EH (cell line): ENCODE measurements at places on chromosomes 6 and 20.

DNA sequence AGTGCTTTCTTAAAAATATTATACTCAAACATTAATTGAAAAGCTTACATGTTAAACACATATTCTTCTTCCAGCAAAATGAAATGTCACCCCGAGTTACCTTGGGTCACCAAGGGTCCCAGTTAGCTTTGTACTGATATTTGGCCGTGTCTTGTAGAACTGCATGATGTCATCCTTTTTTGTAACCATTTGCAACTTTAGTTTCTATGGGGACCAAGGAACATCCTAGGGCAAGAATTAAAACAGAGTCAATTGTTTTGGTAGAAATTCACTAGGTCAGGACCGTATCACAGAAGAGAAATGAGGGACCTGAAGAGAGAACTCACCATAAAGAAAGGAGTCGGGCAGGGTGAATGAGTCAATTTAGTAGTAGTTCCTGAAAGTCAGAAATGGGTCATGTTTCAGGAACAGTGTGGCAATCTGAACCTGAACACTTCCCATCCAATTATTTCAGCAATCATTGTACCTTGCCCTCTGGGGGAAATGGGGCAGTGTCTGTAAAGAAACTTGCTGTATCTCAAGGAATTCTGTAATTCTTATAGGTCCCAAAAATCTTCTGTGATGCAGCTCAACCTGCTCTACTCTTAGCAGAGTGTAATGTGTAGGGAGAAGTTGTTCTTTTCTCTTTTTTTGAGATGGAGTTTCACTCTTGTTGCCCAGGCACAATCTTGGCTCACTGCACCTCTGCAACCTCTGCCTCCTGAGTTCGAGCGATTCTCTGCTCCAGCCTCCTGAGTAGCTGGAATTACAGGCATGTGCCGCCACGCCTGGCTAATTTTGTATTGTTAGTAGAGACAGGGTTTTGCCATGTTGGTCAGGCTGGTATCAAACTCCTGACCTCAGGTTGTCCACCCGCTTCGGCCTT, 5.3 kb upstream of the AKAP7 start:
- DNase-seq = no peak

DNA sequence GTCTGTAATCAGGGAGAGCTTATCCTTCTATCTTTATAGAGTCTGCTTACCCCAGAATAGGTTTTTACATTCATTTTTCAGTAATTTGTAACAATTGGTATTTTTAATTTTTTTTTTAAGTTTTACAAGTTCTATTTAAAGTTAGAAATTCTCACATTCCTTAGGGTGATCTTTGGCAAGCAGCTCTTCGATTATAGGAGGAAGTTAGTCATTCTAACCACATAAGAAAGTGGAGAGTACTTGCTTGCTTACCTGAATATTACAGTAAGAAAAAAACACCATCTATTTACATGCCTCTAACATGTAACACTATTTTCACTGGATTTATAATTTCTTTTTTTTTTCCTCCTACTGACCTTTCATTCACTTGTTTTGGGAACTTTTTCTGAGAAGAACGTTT, 6.7 kb downstream of the TSHZ2 start:
- DNase-seq = no peak

GRCh38 chr6:108353853-108354252, 59.0 kb downstream of the AFG1L start:
- peak; percentile 34 for DNase-seq

GRCh38 chr20:33067806-33068205, 11.6 kb upstream of the BPIFB4 start:
- no peak for DNase-seq

DNA sequence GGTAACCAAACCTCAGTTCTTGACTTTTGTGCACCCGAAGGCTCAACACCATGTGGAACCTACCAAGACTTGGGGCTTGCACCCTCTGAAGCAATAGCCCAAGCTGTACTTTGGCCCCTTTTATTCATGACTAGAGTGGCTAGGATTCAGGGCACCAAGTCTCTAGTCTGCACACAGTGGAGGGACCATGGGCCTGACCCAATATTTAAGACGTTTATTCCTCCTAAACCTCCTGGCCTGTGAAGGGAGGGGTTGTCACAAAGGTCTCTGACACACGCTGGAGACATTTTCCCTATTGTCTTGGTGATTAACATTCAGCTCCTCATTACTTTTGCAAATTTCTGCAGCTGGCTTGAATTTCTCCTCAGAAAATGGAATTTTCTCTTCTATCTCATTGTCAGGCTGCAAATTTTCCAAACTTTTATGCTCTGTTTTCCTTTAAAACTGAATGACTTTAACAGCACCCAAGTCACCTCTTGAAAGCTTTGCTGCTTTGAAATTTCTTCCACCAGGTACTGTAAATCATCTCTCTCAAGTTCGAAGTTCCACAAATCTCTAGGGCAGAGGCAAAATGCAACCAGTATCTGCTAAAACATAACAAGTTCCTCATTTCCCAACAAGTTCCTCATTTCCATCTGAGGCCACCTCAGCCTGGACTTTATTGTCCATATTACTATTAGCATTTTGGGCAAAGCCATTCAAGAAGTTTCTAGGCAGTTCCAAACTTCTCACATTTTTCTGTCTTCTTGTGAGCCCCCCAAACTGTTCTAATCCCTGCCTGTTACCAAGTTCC, 481.4 kb upstream of the BTBD3 start:
- DNase-seq = no peak

- peak; percentile 28 for DNase-seq
Observed at GRCh38 chr20:48733296-48733790, 94.5 kb downstream of the PREX1 start.

DNA sequence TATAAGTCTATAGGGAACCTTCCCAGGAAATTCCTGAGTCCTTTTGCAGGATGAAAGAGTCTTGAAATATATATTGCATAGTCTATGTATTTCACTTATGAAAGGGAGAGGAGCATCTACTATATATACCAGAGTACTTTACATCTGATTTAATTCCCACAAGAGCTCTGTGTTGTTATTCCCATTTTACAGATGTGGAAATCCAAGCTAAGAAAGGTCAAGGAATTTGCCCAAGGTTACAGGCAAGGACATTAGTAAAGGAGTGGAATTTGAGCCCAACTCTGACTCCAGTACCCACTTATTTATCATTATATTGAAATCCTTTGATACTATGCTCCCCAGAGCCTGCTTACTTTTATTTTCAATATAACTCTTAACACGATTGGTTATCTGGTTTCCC, 2.6 kb downstream of the SESN1 start:
- DNase-seq = no peak

DNA sequence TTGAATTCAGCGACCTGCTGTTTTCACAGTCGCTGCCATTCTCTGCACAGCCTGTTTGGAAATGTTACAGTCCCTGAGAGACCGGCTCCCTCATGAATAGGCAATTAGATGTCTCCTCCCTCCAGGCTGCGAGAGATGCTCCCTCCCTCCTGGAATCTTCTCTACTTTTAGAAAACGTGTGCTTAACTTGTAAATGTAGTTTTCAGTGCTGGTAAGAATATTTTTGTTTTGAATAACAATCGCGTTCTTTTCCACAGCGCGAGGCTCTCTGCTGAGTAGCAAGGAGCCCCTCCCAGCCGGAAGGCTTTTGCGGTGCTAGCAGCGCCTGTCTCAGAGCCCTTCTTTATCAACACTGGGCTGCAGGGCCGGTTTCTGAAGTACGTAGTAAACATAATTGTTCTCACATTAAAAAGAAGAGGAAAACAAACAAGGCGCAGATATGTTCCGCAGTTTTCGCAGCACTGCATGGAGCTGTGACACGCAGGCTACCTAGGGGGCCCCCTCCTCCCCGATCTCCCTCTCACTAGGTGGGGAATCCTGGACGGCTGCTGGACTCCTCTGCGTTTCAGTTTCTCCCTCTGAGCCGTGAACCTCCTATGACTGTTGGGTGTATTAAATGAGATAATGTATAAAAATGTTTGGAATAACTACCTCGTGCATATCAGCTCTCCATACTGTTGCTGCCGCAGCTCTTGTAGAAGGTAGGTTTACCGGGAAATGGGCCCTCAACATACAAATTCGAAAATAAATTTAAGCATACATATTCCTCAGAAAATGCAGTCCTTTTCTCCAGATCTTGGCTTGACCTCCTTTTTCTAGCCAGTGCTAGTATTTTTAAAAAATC, 79.0 kb upstream of the SPACA1 start:
- peak; percentile 1 for DNase-seq

GRCh38 chr20:22381812-22382416, 202.5 kb downstream of the FOXA2 start:
- DNase-seq = no peak

GRCh38 chr6:7910654-7911344, at the start of gene TXNDC5:
TXNDC5 (minus strand) TSS chr6:7910788; CDS start chr6:7910776, 12 bp downstream.
- DNase-seq = peak; percentile 80

DNA sequence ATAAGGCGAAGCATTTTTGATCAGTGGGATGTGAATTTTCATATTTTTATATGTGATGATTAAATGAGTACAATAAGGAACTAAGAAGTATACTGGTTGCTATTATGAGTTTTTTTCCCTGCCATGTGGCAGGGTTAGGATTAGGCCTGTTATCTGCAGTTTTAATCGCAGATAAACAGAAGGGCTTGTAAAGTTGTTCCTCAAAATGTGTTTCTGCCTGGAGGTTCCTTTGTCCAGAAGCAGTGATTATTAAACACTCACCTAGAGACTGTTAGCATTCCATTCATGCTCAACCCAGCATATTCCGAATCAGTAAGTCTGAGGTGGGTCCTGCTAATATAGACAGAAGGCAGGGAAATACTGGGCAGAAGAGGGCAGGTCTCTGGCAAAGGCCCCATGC, 316.0 kb downstream of the CLIC5 start:
- peak; percentile 32 for DNase-seq

DNA sequence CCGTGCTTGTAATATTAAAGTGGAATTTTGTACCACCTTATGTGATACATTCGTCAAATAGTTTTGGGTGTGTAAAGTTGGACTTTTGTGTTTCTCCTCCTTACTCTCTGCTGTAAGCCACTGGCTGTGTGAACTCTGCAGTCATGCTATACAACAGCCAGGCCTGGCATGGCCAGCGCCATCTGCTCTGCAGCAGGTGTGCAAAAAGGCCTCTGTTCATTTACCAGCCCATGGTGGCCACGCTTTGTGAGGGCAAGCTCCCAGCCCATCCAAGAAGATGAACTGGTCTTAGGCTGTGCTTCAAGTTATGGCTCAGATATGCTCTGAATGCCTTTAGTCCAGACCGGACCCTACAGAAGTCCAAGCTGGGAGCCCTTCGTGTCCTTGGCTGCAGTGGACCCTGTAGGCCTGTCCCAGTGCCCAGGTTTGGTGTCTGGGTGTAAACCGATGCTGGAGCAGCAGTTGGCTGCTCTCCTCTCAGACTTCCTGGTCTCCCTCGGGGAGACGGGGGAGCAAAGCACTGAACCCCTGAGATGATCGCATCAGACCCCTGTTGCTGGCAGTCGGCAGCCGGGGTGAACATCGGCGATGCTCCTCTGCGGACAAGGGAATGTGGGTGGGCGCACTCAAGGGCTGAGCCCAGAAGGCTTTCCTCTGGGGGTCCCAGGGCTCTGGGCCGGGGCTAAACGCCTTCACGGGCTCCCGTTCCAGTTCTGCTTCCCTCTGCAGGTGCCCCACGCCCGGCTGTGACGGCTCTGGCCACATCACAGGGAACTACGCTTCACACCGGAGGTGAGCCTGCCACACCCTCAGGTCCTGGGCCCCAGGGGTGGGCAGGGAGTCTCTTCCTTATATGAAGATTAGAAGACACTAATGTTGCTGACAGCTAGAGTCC, 28.6 kb upstream of the PCMTD2 start:
- no peak for DNase-seq

- no peak for DNase-seq
Observed at GRCh38 chr6:43940393-43941087, 170.5 kb downstream of the VEGFA start.
